ENCODE measurements at places on chromosomes 12 and 14.

GRCh38 chr14:65838565-65838964, 426.0 kb downstream of the FUT8 start:
- DNase-seq, result no peak

- DNase-seq, result no peak
Observed at GRCh38 chr14:32509632-32510187, 180.6 kb downstream of the AKAP6 start.

DNA sequence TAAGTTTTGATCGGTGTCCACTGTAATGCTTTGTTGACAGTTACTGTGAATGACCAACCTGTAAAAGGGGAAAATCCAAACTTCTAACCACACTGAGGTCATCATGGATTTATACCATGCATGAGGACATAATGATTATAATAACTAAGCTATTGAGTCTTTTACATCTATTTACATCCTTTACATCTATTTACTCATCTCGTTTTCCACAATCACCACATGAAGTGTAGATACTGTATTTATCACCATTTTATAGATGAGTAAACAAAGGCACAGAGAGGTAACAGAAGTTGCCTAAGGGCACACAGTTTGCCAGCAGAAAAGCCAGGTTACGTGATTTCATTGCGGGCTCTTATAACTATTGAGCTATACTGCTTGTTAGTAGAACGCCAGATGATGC, 27.9 kb upstream of the EID3 start:
- no peak for DNase-seq

DNA sequence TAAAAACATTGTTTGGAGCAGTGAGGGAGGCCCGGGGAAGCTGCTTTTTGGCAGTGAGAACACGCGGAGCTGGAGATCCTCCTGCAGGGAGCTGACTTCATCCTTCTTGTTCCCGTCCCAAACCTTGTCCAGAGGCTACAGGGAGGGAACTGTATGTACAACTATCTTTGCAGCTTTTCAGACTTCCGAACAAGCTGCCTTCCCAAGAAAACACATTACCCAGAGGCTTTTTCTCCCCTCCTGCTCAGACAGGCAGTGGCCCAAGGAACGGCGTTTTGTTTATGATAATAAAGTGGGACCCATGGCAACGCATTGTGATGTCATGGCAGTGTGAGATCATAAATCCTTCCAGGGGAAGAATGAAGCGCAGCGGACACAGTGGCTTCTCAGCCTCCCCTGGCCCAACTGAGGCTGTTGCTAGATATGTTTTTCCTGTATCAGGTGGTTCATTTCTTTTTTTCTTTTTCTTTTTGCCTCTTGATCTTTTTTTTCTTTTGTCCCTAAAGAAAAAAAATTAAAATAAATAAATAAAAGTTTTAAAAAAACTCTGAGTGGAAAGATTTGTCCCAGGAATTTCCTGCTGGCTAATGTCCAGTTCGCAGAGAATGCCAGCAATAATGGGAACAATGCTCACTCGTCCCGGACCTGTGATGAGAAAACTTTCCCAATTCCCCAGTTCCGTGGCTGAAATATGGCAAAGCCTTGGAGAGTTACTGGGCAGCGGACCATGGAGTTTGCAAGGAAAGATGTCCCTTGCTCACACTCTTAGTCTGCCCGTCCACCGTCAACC, 103.4 kb upstream of the MAP1LC3B2 start:
- DNase-seq, result no peak

- DNase-seq, result no peak
Observed at GRCh38 chr14:87063181-87063580, 929.8 kb downstream of the GALC start.

- DNase-seq, result no peak
Observed at GRCh38 chr12:15782667-15783066, 6.5 kb downstream of the EPS8 start.

DNA sequence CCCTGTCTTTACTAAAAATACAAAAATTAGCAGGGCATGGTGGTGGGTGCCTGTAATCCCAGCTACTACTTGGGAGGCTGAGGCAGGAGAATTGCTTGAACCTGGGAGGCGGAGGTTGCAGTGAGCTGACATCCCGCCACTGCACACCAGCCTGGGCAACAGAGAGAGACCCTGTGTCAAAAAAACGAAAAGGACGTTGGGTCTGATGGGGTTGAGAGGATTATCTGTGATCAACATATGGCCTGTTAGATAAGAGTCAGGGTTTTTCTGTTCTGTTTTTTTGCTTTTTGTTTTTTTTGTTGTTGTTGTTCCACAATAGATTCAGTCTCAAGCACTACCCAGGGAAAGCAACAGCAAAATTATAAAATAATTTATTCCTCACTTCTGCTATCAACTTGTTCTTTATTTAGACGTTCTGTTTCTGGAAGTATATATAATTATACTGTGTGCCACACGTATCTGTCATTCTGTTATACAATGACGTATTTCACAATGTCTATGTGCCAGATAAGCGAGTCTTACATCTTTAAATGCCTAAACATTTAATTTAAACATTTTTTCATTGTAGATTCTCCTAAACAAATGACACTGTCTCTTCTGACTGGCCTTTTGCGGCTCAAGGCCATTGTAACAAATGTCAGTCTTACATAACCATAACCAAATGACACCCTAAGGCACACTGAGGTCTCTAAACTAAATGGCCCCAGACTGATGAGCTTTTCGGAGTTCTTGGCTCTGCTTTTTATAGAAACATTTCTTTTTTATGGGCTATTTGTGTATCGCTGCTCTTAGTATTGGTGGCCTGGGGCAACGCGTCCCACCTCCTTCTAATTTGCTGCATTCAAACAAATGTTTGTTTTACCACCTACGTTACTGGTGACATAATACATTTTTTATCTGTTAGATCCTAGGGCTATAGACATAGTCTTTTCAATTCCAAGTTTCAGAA, 7.2 kb upstream of the P2RX4 start:
- no peak for DNase-seq

GRCh38 chr12:105920161-105920684, 218.5 kb downstream of the NUAK1 start:
- no peak for DNase-seq

- DNase-seq, result no peak
Observed at GRCh38 chr12:2650261-2651067, 144.3 kb upstream of the FKBP4 start.

- peak; percentile 82 for DNase-seq
Observed at GRCh38 chr14:20455355-20456300, 602 bp downstream of the APEX1 start.

DNA sequence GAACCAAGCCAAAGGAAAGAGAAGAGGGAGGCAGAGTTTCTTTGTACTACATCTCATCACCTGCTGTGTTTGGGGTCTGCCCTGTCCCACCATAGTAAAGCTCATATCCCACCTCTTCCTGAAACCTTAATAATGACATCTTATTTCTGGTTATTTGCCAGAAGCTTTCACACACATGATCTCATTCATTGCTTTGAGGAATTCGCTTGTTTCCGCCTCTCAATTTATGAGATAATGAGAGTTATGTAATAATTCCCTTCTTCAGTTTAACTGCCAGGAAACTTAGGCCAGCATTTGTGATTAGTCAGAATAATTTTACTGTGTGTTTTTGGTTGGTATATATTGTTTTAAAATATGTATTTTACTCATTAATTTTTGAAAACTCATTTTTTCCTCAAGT, 205.2 kb downstream of the CACNA1C start:
- DNase-seq, result no peak

DNA sequence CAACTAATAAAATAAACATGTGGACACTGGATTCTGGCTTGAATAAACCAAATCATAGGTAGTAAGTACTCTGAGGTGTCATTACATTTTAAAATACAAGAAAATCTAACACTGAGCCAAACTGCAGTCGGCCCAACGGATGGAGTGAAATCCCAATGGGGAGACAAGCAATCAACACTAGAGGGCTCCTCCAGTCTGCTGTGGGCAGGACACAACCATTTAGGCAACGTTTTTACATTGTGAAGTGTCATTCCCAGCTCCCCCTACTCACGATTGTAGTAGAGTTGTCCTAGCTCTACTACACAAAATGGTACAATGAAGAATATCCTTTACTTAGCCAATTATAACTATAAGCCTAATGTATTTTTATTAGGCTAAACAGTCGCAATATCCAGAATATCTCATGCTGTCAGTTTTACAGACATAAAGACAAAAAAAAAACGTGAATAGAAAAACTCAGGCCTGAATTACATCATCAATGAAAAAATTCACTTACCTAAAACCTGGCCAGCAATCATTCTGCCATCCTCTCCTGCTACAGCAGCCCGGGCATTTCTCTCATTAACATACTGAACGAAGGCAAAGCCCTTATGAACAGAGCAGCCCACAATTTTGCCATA, 35.7 kb downstream of the HNRNPC start:
- peak; percentile 64 for DNase-seq

DNA sequence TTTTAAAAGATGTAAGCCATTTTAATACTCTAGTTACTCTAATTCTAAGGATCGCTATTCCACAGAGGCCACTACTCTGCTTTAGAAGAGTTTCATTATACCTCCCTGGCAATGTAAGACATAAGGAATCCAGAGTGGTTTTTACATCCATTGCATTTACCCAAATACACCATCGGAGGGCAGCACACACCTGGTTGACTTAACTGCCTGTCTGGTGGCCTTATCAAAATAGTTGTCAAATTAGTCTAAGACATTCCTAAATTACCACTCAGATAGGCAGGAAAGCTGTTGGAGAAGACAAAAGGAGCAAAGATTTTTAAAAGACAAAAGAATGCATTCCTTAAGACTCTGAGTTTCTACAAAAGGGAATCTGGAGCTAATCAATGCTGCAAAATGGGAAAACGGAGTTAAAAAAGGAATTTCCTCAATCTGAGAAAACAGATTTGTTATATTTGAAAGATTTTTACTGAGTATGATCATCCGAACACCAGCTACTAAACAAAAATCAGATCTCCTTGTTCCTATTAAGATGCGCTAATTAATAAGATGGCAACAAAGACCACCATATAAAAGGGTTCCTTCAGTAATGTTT, 33.8 kb upstream of the FGD4 start:
- peak; percentile 62 for DNase-seq

- no peak for DNase-seq
Observed at GRCh38 chr14:99758121-99758821, 34.9 kb upstream of the EML1 start.

- DNase-seq, result no peak
Observed at GRCh38 chr14:22564463-22564862, 24.6 kb downstream of the DAD1 start.

DNA sequence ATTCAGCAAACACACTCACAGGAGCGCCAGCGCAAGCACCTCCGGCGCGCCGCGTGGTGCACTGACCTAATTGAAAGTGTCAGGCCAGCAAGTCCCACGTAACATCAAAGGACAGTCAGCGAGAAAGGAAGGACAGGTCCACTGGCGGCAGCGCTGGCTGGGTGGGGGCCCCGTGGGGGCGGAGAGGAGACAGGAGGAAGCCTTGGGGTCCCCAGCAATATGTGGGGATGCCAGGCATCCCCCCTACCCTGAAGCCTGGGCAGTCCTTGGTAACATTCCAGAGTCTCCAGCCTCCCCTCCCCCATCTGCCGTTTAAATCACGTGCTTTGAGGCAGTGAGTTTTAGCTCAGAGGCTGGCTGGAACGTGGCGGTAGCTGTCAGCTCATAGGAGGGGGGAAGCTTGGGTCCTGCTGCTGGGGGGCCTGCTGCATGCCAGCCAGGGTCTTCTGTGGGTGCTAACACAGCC, 159.2 kb downstream of the CALM1 start:
- no peak for DNase-seq

DNA sequence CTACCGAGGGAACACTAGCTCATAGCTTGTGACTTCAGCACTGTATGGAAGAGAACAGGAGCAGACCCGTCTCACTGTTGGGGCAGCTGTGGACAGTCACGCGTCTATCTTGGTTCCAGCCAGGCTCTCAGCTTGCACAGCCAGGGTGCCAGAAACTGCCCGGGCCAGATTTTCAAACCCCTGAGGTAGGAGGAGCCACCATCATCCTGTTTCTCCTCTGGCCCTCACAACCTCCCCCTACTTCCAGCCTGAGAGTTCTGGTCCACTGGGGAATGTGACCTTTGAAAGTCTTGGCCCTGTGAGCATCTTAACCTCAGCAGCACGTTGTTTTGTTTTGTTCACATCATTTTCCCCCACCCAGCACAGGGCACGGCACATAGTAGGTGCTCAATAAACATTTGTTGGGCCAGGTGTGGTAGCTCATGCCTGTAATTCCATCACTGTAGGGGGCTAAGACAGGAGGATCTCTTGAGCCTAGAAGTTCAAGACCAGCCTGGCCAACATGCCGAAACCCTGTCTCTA, 50.4 kb downstream of the PSMA6 start:
- DNase-seq, result no peak

- DNase-seq, result no peak
Observed at GRCh38 chr12:67546746-67547145, 101.8 kb upstream of the DYRK2 start.

- DNase-seq, result no peak
Observed at GRCh38 chr12:25135531-25136154, 59.3 kb downstream of the DNAI7 start.

DNA sequence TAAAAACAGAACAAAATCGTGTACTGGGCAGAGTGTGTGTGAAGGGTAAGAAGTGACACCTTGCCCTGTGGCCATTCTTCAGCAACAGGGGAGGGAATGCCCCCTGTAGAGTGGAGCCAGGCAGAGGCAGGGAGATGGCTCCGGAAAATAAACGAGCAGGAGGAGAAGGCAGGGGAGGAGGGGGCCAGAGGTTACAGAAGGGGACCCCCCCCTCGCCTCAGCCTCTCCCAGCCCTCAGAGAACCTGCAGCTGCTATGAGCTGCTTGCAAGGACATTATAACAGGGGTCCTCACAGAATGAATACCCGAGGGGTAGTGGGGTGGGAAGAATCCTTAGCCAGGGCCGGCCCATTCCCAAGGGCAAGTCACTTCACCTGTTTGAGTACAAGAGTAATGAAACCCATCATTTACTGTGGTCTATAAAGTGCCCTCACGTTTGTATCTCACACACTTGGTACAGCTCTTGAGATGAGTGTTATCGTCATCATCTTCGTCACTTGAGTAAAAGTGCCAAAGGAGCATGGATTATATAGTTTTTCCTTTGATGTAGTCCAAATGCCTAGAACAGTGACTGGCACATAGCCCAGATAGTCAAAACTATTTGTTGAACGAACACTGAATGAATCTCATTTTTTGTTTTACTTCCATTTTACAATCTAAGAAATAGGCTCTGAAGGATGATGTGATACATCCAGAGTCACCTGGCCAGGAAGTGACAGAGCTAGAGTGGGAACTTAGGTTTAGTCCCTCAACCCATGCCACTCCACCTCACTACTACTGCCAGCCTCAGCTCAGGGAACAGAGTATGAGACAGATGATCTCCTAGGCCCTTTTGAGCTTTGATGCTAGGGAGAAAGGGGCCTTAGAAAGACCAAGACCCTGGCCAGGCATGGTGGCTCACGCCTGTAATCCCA, 14.5 kb downstream of the SCNN1A start:
- no peak for DNase-seq
